Naive thymus-derived CD8-positive, alpha-beta T cell (primary cell): ENCODE measurements at places on chromosomes 5 and 9.
A peak's percentile ranks its signal among the peaks of the same experiment; 100 is the strongest.

- H3K27me3 ChIP-seq = no peaks in the 10 kb centered on the region
- peak overlapping the region; percentile 92 for H3K27ac ChIP-seq
- peaks cover 61% of the 10 kb centered on the region for H3K4me1 ChIP-seq
- no peak for DNase-seq
- no peaks in the 10 kb centered on the region for H3K36me3 ChIP-seq
- H3K4me3 ChIP-seq = peak overlapping the region; percentile 86
These were observed 932 bp downstream of the SLC12A2 start for GRCh38 chr5:128084228-128085167.

DNA sequence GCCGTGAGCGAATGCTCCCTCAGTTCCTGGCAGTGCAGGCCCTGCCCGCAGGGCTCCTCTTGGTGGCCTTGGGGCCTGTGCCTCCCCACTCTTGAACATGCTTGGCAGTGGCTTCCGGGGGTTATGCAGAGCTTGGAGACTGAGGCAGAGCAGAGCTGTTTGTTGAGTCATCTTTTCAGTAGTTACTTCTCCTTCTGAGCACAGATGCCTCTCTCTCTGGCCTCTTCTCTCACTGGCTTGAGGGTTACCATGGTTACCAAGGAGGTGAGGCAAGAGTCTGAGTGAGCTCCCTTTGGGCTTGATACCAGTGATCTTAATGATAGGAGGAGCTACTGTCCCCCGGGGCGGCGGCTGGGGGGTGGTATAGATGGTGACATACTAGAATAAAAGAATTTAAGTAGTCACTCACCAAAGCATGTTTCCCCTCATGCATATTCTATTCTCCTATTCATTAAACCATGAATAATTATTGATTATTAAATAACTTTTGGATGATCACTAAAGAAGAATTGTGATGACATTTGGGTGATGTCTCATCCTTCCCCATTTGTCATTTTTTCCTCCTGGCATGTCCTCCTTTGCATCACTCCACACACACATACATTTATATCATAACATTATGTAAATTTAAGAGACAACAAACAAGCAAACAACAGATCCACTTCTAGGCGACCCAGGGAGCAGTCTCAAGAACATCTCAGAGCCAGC is 111.1 kb downstream of the ARHGAP26 start:
- H3K27me3 ChIP-seq = no peaks in the 10 kb centered on the region
- H3K4me3 ChIP-seq = no peak overlapping the region
- peaks cover 4% of the 10 kb centered on the region for H3K4me1 ChIP-seq
- H3K27ac ChIP-seq = no peak overlapping the region
- no peak for DNase-seq

- no peak overlapping the region for H3K4me3 ChIP-seq
- DNase-seq = no peak
- H3K36me3 ChIP-seq = no peaks in the 10 kb centered on the region
These were observed 90.4 kb upstream of the ANKRD55 start for GRCh38 chr5:56323505-56323904.

DNA sequence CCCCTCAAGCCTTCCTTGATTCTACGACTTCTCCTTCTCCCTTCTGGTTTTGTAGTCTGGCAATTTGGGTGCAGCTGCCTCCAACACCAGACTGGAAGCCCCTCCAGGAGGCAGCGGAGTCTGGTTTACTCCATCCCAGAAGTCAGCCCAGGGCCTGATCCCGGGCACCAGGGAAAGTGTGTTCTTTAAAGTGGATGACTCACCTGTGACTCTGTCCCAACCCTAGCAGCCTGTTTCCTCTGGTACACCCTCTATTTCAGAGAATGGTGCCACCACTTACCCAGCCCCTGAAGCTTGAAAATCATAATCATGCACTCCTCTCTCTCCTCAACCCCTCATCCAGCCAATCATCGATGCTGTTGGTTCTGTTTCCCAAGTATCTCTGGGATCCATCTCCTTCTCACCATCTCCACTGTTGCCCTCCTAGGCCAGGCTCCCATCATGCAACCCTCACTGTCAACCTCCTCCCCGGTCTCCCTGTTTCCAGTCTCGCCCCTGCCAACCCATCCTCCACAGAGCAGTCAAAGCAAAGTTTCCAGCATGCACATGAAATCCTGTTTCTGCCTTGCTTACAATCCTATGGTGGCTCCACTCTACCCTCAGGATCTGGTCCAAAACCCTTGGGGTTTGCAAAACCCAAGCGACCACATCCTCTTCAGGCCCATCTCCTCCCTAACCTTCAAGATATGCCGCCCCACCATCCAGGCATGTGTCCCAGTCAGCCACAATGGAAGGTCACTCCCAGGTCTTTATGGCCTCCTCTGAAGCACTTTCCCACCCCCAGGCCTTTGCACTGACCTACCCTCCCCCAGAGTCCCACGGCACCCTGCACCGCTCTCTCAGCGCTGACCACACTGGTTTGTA is 10.5 kb downstream of the LHX6 start:
- H3K27me3 ChIP-seq = peaks cover 32% of the 10 kb centered on the region
- no peak for DNase-seq
- peak overlapping the region; percentile 79 for H3K4me3 ChIP-seq
- H3K27ac ChIP-seq = no peak overlapping the region

DNA sequence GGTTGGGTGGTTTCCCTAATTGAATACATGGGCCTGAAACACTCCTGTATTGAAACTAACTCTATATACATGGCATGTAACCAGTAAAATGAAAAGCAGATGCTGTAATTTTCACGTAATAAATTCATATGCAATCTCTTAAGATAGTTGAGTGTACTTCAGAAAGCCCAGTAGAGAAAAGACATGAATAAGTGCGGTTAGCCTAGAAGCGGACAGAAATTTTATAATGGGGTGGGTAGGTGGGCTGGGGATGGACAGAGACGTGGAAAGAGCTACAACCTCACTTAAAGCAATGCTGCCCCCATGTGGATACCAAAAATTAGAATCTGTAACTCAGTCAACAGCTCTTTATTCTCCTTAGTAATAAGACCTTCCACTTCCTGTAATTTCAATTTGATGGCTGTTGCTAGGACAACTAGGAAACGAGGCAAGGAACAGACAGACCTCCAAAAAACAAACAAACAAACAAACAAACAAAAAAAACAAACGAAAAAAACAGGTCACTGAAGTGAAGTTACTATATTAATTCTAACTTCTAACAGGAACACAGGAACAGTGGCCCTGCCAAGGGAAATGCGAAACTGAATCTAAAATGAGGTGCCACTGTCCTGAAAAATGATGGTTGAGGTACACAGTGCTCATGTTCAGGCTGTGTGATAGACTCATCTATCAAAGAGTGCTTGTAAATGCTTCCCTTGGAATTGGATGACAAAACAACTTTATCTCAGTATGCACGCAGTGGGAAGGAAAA is 103.4 kb upstream of the GNA14 start:
- H3K4me1 ChIP-seq = peaks cover 8% of the 10 kb centered on the region
- peak; percentile 25 for DNase-seq
- no peaks in the 10 kb centered on the region for H3K27me3 ChIP-seq
- no peak overlapping the region for H3K4me3 ChIP-seq

DNA sequence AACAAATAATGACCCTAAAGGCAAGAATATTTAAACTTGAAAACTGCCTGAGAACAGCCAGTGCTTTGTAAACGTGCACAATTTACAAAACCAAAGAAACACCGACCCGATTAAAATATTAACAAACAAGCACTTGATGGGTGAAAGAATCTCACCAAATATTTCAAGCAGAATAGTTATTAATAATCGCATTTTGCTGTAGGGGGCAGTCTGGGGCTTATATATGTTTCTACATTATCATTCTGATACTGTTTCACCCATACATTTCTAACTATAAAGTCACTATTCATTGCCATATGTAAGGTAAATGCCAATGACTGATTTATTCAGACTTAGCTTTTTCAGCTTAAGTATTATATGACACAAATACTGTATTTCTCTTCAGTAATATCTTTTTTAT is 37.7 kb downstream of the UBAP2 start:
- no peak overlapping the region for H3K4me3 ChIP-seq
- DNase-seq = peak; percentile 32
- H3K27ac ChIP-seq = no peak overlapping the region
- H3K36me3 ChIP-seq = peaks cover 69% of the 10 kb centered on the region
- H3K4me1 ChIP-seq = no peaks in the 10 kb centered on the region

GRCh38 chr5:58965677-58966414 is 383.0 kb downstream of the RAB3C start:
- no peaks in the 10 kb centered on the region for H3K4me1 ChIP-seq
- DNase-seq = no peak
- H3K27ac ChIP-seq = no peak overlapping the region
- H3K4me3 ChIP-seq = no peak overlapping the region
- no peaks in the 10 kb centered on the region for H3K36me3 ChIP-seq

GRCh38 chr5:92525131-92525530 is 1055.9 kb downstream of the NR2F1-AS1 start:
- H3K36me3 ChIP-seq = no peaks in the 10 kb centered on the region
- no peak for DNase-seq
- H3K27ac ChIP-seq = no peak overlapping the region
- H3K4me3 ChIP-seq = no peak overlapping the region

- no peak overlapping the region for H3K4me3 ChIP-seq
- no peaks in the 10 kb centered on the region for H3K4me1 ChIP-seq
- H3K36me3 ChIP-seq = no peaks in the 10 kb centered on the region
- H3K27ac ChIP-seq = no peak overlapping the region
These were observed 608.9 kb downstream of the IRX1 start for GRCh38 chr5:4204276-4205141.

- no peak overlapping the region for H3K27ac ChIP-seq
- H3K4me1 ChIP-seq = peaks cover 27% of the 10 kb centered on the region
- no peaks in the 10 kb centered on the region for H3K27me3 ChIP-seq
- H3K36me3 ChIP-seq = no peaks in the 10 kb centered on the region
These were observed 15.7 kb downstream of the FER start for GRCh38 chr5:108763222-108763916.

DNA sequence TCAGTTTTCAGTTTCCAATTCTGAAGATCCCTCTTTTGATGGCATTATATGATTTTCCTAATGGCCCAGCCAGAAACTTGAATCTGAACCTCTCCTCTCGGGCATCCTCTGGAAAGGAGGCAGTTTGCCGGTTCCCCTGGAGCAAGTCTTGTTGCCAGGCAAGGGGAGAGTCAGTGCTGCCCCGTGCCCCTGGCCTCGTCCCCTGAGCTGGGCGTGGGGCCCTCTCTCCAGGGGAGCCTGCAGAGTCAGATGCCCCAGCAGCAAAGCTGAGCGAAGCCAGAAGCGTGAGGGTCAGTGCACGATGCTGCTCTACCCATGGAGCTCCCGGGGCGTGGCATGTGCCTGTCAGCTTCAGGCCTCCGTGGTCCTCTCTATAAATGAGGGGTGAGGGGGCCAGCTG is 14.0 kb downstream of the OLFM1 start:
- no peak for DNase-seq
- no peaks in the 10 kb centered on the region for H3K4me1 ChIP-seq
- no peak overlapping the region for H3K4me3 ChIP-seq
- no peaks in the 10 kb centered on the region for H3K36me3 ChIP-seq

GRCh38 chr5:170836226-170836625 is 25.6 kb upstream of the RANBP17 start:
- no peak overlapping the region for H3K27ac ChIP-seq
- DNase-seq = no peak
- H3K4me3 ChIP-seq = no peak overlapping the region
